ENCODE measurements at places on chromosomes 7 and 10. TPM values are rescaled to one million over a fixed set of nuclear protein-coding genes. Genes with fewer than 3 reads are reported as not detected.
A peak's percentile ranks its signal among the peaks of the same experiment; 100 is the strongest.

DNA sequence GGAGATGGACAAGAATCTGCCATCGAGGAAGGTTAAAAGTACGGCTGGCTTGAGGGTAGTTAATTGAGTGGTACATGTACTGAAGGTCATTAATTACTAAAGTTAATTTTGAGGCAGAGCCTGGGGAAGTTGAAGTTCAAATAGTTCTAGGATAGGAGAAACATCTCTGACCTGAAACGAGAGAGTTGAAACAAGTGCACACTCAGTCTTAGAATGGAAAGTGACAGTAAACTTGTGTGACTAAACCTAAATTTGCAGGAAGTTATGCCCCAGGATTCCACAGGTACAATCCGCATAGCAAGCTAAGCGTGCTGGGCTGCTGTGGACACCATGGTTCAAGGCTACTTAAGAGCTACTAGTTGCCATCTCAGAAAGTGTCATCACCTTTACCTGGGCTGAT lies 209.9 kb downstream of the CHCHD3 start:
- no peak for DNase-seq

DNA sequence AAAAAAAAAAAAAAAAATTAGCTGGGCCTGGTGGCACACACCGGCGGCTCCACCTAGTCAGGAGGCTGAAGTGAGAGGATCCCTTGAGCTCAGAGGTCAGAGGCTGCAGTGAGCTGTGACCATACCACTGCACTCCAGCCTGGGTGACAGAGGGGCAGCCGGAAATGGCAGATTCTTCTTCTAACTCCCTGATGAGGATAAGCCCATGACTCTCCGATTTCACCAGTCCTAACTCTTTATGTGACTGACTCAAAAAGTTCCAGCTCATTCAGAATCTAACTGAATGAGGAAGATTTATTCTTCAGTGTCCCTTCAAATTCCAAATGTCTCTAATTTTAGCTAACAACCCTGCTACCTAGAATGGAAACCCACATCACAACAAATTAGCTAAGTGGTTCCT lies 4.2 kb downstream of the C10orf67 start:
- DNase-seq = no peak

DNA sequence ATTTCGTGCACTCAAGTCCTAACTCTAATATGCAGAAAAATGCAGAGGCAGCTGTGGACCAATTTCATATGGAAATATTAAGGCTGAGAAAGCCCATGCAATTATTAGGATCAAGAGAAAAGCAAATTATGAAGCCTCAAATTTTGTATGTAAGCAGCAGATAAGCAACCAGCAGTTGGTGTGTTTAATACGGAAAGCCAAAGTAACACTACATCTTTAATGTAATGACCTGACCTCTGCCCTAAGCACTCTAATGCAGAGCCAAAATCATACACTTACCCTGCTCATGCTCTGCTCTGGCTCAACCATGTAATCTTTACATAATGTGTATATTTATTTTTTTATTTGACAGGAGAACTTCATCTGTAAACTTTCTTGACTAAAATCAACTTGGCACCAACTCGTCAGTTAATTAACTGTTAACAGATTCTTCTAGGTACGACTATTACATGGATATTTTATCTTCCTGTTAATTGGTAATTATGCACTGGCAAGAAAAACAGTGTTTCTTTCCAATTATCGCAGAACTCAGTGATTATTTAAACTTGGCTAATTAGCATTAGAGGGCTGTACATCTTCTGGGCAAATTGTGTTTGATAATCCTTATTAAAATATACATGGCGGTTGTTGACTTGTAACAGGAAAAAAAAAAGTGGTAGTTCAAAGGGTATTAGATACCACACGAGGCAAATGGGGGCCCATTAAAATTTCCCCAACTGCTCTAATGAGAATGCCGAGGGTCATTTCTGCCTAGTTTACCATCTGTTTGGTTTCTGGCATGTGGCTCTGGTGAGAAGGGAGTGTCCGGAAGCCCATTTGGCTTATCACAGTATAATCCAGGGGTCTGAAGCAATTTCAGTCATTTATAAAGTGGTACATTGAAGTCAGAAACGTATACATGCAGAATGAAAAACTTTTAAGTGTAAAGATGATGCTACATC lies 94.5 kb downstream of the RELN start:
- no peak for DNase-seq

DNA sequence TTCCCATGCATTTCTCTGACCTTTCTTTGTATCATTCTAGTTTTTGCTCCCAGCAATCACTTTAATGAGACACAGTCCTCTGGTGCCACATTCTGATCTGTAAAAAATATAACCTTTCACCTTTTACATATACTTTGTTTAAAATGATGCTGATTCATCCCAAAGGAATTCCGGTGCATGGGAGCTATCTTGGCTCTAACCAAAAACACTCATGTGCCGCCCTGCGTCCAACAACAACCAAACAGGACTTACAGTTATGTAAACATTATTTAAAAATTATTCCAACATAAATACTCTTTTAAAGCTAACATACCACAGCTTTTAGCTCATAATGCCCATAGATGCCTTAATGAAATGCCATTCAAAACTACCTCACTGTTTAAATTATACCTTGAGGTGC lies 7.7 kb upstream of the OPALIN start:
- no peak for DNase-seq

GRCh38 chr7:138162236-138162635 lies 86.0 kb downstream of the AKR1D1 start:
- no peak for DNase-seq

DNA sequence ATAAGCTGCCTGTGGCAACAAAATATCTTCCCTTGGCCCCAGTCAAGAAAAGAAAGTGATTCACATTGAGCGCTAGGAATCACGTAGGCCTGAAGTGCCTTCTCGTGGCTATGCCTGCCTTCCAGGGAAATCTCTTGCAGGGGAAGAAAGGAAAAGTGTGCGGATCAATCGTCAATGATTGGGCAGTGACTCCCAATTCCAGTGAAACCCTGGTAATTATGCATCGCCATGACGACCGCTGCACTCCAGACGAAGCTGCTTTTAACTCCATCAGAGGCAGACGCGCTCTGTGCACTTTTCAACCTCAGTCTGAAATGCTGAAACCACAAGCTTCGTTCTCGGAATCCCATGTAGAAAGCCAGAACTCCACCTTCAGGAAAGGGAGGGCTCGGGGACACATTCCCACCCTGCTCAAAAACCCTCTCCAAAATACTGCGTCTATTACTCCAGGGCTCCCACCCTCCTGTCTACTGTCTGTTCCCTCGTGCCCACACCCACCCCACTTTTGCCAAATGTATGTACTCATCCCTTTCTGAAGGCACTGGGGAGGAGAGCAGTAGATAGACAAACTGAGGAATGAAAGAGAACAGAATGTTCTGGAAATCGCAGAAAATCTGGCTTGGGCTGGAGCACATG lies 24.2 kb upstream of the PRKAG2 start:
- peak; percentile 55 for DNase-seq

DNA sequence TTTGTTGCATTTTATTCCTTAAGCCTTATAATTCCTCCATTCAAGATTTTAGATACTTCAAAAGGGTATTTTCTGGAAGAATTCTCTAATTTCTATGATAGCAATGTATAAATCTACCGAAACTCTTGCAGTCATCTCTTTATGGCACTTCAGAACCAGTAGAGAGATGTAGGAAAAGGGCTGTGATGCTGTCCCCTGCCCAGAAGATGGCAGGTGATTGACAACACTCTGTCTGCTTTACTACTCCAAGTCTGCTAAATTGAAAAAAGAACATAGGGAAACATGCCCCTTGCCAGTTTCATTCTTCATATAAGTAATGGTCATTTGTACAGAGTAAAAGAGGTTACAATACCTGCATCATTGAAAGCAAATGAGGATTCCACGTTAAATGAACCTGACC lies 5.1 kb downstream of the TCTN3 start:
- no peak for DNase-seq

GRCh38 chr10:30869566-30869965 lies 162.1 kb downstream of the ZNF438 start:
- no peak for DNase-seq

DNA sequence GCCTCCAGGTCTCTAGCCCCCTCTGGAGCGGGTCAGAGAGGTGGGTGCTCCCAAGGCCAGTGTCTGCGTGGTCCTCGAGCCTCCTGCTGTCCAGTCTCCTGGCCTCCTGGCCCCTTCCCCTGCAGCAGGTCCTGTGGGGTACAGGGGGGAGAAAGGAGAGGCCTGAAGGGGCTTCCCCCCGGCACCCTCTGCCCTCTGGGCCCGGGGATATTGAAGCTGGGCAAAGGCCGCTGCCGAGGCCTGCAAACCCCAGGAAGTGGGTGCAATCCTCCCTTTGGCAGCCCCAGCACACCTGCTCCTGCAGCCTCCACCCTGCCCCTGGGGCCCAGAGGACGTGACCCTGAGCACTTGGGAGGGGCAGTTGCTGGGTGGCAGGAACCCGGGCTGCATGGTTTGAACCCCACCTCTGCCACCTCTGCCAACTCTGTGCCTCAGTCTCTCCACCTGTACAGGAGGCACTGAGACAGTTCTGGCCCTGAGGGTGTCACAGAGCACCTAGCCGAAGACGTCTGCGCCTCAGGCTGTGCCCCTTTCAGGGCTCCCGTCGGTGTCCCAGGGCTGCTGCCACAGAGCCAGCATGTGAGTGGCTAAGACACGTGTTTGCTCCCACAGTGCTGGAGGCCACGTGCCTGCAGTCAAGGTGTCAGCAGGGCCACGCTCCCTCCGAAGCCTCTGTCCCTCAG lies 59.1 kb upstream of the INPP5A start:
- no peak for DNase-seq

GRCh38 chr7:157439149-157439548 lies 102.3 kb downstream of the DNAJB6 start:
- no peak for DNase-seq

GRCh38 chr7:2542916-2543871 lies 12.1 kb downstream of the BRAT1 start:
- DNase-seq = no peak

DNA sequence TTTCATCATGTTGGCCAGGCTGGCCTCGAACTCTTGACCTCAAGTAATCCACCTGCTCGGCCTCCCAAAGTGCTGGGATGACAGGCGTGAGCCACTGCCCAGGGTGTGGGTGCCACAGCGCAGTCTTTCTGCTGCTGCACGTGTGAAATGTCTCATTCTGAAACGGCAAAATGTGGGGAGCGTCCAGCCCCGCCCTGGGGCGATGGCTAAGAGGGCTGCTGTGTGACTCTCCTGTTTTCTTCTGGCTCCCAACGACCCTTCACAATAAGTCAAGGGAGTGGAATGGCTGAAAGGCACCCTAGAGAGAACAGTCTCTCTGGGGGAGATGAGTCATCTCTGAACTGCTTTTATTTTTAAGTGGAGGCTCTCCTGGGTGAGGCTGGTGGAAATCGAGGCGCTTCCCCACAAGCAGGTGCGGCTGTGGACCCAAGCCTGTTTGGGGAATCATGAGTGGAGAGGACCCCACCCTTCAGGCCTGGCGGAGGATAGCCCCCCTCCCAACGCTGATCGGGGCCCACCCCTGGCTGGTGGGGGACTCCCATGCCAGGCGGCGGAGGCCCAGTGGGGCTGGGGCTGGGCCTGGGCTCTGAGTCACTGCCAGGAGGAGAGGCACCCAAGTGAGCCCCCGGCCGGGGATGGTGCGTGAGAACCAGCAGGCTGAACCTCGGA lies 18.0 kb downstream of the ADAP1 start:
- peak; percentile 32 for DNase-seq

DNA sequence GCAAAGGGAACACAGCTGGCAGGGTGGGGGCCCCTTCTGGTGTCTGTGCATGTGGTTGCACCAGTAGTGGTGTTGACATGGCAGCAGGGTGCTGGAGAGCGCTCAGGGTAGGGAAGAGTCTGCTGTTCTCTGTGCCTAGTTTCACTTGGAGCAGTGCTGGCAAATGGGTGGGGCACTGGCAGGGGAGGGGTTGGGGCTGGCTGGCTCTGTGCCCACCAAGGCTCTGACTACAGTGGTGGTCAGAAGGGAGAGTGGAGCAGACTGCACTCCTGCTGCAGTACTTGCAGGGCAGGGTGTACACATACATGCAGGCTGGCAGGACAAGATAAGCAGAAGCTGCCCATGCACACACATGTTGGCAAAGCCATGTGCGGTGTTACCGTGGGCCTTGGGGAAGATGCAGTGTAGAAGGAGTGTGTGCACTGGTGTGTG lies 18.2 kb downstream of the FAM25A start:
- no peak for DNase-seq

DNA sequence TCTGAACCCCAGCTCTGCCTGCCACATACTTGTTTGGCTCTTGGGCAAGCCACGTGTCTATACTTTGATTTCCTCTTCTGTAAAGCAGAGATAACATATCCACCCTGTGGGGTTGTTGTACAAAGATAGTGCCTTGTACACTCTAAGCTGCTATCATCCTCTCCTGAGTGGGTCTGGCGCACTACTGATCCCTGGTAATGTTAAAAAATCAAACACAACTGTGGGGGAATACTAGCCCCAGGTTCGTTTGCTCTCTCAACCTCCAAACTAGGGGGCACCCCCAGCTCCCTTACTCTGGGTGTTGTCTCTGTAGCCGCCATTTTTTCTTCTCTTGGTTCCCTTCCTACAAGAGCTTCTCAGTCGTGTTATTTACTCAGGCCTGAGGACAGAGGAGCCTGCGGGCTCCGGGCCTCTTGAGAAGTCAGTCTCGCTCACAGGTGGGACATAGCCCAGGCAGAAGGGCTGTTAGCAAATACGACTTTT lies 1.0 kb downstream of the POLM start:
- no peak for DNase-seq

DNA sequence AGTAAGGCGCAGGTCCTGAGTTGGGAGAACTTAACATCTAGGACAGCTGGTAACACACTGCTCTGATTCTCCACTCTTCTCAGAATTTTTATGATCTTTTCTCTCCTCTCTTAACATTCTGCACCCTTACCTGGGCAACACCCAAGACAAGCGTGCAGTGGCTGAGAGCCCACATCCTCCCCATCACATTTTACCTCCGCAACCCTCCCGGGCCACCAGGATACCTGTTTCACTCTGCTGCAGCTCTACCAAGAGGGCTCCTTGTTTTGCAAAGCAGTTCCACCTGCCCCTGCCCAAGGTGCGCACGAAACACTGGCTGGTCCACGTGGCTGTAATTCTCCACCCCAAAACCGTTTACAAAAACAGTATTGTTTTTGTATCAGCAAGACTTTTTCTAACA lies 81.5 kb downstream of the ITIH5 start:
- DNase-seq = no peak

- DNase-seq = no peak
Observed at GRCh38 chr7:31875424-31875823, 188.4 kb downstream of the PPP1R17 start.

Gene COMMD3
- 28.0 TPM for total RNA-seq

Gene CALHM1
- total RNA-seq = not detected

Gene CYP3A4
- not detected for total RNA-seq

Gene MOGAT3
- total RNA-seq = not detected

Gene LANCL2
- total RNA-seq = 35.9 TPM

Gene SP8
- total RNA-seq = 0.70 TPM

Gene AGR2
- not detected for total RNA-seq

Measured in astrocyte (in vitro differentiated cells and primary cell).